ENCODE measurements at places on chromosomes 3 and 15. TPM values are rescaled to one million over a fixed set of nuclear protein-coding genes. Genes with fewer than 3 reads are reported as not detected.

WDR5B gene
- total RNA-seq, result 9.2 TPM

GPR176 gene
- total RNA-seq, result 59.6 TPM

MORC1 gene
- total RNA-seq, result not detected

TEX9 gene
- not detected for total RNA-seq

C3orf20 gene
- total RNA-seq, result 0.03 TPM

ZNF35 gene
- total RNA-seq, result 6.8 TPM

P3H2 gene
- 233 TPM for total RNA-seq

SERINC4 gene
- total RNA-seq, result not detected

ADCY5 gene
- total RNA-seq, result not detected

CPNE4 gene
- not detected for total RNA-seq

GYG1 gene
- 76.3 TPM for total RNA-seq

NTRK3 gene
- 4.0 TPM for total RNA-seq

DYNLT2B gene
- 15.4 TPM for total RNA-seq

SCG5 gene
- total RNA-seq, result not detected

CKMT1A gene
- total RNA-seq, result not detected

MYH15 gene
- not detected for total RNA-seq

MASP1 gene
- total RNA-seq, result 96.8 TPM

WDR72 gene
- not detected for total RNA-seq

IGSF10 gene
- total RNA-seq, result 0.10 TPM

BUB1B gene
- 55.0 TPM for total RNA-seq

TMEM40 gene
- not detected for total RNA-seq

TF gene
- total RNA-seq, result not detected

PLSCR2 gene
- total RNA-seq, result not detected

TICRR gene
- 4.0 TPM for total RNA-seq

OR5K2 gene
- not detected for total RNA-seq

HIGD2B gene
- total RNA-seq, result not detected

ULK3 gene
- total RNA-seq, result 14.5 TPM

ACKR4 gene
- 3.9 TPM for total RNA-seq

PLCB2 gene
- not detected for total RNA-seq

DCBLD2 gene
- total RNA-seq, result 18.6 TPM

EPHB1 gene
- total RNA-seq, result not detected

STRIT1 gene
- total RNA-seq, result not detected

B3GALNT1 gene
- 70.2 TPM for total RNA-seq
